ENCODE measurements at places on chromosomes 6 and 20.

DNA sequence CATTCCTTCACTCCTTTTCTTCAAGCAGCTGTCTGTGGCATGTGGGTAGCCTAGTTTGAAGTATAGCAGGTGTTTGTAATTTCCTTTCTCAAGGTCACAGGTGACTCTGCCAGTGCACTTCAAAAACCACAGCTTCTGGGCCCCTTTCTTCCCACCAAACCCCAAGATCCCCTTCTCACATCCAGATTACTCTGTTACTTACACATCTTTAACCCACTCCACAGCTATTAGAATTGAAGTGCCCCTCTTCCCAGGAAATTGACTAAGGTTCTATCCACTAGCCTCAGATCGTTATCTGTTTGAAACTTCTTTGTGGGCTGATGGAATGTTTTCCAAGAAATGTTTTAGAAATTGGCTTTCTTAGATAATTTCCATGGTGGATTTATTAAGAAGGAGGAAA, 150.8 kb downstream of the AHI1 start:
- no peak for DNase-seq

GRCh38 chr6:165984729-165985275, 182.8 kb downstream of the TBXT start:
- DNase-seq = no peak

- no peak for DNase-seq
Measured at GRCh38 chr6:138031417-138031816, 75.8 kb downstream of the PERP start.

DNA sequence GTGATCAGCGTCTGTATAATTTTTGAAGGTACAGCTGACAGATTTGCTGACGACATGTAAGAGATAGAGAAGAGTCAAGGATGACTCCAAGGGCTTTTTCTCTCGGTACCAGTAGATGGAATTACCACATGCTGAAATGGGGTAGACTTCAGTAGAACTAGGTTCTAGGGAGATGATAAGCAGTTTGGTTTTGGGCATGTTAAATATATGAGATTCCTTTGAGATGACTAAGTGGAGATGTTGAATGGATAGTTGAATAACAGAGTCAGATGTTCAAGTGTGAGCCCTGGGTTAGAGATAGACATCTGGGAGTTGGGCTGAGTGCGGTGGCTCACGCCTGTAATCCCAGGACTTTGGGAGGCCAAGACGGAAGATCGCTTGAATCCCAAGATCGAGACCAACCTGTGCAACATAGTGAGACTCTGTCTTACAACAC, 50.0 kb downstream of the PHF20 start:
- DNase-seq = no peak

DNA sequence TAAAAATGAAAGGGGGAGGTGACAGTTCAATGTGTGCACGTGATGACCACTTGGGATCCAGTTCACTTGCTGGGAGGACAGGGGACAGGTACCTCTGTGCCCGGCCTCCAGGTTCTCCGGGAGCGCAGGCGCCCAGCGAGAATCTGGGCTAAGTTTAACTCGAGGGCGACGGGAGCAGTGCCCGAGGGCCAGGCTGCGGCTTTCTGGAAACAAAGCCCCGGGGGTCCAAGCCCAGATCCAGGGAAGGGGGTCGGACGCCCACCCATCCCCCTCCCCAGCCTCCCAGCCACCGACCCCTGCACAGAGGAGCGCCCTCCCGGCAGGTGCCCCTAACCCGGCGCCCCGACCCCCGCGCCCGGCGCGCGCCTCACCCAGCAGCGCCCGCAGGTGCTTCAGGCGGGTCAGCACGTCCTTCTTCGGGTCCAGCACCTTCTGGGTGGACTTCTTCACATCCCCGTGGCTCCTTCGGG, 405 bp downstream of the RALGAPA2 start:
- peak; percentile 35 for DNase-seq
